ENCODE measurements at places on chromosomes 3 and 15.

DNA sequence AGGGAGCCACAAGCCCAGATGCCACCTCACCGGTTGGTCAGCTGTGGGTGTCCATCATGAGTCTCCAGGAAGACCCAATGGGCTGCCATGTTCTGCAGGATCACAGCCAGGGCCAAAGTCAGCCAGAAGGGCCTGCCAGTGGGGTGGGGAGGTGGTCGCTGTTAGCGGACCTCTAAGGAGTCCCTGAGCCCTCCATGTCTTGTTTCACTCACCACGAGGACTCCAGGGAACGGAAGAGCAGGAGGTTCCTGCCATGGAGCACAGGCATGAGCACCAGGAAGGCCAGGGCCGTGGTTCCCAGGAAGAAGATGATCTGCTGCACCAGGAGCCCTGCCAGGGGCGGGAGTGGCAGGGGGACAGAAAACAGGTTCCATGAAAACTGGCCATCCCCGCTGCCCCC, 8.6 kb downstream of the ISLR start:
- DNase-seq, result no peak

DNA sequence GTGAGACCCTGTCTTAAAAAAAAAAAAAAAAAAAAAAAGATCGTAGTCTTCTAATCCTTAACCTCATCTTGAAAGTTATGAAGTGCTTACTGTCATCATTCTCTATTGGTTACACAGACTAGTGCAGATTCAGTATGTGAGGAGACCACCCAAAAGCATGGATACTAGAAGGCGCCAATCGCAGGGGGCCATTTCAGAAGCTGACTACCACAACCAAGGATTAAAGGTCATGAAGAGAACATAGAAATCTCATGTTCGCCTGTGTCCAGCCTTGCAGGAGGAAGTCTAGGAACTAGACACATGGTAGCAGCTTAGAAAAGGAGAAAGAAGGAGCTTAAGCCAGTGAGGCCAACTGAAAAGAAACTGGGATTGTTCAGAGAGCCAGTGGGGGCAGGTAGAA, 207.8 kb downstream of the THSD4 start:
- no peak for DNase-seq

DNA sequence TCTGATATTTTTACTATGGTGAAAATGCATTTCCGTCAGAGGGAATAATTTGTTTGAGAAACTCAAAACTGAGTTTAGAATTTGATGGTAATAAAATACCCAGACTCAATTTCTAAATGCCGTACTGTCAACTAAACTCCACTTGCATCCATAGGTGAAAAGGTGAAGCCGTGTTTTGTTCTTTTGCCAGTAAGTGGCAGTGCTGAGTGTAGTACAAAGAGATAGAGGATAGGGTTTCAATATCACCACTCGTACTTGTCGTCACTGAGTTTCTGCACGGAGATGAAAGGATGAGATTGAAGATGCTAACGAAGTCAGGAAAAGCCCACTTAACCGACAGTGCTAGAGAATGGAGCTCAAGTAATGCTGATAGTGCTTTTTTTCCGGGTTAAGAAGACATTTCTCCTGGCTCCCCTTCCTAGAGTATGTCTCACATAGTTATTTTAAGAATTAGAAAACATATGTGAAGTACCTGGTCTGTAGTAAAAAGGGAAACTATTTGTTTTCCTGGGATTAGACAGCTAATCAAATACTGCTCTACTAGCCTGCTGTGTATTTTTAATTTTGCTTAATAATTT, 345.1 kb downstream of the IL5RA start:
- DNase-seq, result no peak

GRCh38 chr3:115698851-115699591, 75.7 kb downstream of the GAP43 start:
- DNase-seq, result no peak

GRCh38 chr3:44128057-44128775, 113.5 kb upstream of the TOPAZ1 start:
- DNase-seq, result no peak

DNA sequence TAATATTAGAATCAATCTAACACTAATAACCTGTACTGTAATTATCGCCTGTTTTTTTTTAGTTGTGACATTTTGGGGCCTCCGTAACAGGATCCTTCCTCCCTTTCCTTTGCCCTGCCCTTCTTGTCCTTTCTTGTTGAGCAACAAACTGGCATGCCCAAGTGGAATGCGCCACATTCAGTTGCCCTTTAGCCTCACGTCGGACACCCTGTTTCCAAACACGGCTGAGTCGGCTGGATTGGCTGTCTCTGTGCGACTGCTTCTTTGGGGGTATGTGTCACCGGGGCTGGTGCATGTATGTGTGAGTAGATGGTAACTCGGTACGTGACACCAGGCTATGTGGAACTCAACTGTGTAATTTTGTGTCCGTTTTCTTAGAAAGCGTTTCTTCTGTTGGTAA, 24.1 kb downstream of the TRAK1 start:
- DNase-seq, result no peak

DNA sequence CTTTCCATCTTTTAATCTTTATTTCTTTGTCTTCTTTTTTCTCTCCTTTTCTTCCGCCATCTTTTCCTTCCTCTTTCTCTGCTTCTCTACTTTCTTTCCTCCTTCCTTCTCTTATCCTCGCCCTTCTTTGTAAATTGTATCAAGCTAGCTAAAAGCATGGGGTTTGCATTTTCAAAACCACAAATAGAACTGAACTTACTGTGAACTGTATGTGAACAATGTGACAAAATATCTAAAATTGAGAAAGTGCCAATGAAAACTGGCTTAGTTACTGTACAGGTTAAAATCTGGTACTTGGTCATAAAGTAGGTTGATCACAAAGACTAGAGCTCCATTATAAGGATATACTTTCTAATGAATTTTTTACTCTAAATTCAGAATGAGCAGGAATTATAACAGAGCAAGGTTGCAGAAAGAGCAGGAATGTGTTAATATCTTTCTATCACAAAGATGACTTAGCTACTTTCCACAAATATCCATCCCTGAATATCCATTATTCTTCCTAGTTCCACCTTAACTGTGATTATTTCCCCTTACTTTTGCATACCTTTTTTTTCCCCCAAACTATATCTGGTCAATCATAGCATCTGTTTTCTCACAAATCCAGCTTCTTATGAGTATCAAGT, 122.4 kb downstream of the LSAMP start:
- DNase-seq, result no peak

DNA sequence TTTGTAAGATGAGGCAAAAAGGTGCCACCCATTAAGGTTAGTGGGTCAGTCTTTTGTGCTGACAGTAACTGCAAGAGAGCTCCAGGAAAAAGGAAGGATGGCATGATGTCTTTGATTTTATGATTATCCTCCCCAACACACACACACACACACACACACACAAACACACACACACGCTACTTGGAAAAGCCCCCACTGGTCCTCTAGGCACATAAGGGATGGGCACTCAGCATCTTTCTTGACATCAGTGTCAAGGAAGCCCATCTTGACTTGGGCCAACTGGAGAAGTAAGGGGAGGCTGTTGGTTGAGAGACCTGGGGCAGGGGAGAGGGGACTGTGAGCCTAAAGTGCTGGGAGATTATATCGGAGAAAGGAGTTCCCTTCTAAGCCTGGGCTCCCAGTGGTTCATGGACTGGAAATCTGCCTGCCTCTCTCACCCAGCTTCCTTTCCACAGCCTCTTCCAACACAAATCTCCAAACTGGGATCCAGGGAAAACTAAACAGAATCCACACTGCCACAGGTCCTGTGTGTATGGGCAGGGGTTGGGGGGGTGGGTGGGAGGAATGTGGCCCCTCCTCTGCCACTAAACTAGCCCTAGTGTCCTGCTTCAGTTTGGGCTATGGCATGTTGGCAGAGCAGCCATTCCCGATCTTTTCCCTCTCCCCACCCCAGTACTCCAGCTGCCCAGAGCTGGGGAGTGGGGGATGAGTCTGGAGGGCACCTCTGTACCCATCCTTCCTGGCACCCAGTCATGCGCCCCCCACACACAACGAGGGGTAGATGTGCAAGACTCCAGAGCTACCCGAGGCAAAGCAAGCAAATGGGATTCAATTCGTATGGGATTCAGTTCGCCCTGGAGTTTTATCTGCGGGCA, 1.6 kb downstream of the AMOTL2 start:
- DNase-seq, result no peak

Data from stimulated activated CD8-positive, alpha-beta memory T cell treated with anti-CD3 and anti-CD28 coated beads, Interleukin-7, amount 100 ng/mL, for 1 hour (primary cell).